GM13976 (cell line): ENCODE measurements at places on chromosomes 5 and 9.

GRCh38 chr9:105238302-105238701 lies 6.1 kb upstream of the SLC44A1 start:
- DNase-seq: no peak

GRCh38 chr5:149804478-149805450 lies 74.7 kb downstream of the PPARGC1B start:
- peak; percentile 62 for DNase-seq

- DNase-seq: no peak
Observed at GRCh38 chr9:93954434-93955061, 607 bp downstream of the BARX1 start.

DNA sequence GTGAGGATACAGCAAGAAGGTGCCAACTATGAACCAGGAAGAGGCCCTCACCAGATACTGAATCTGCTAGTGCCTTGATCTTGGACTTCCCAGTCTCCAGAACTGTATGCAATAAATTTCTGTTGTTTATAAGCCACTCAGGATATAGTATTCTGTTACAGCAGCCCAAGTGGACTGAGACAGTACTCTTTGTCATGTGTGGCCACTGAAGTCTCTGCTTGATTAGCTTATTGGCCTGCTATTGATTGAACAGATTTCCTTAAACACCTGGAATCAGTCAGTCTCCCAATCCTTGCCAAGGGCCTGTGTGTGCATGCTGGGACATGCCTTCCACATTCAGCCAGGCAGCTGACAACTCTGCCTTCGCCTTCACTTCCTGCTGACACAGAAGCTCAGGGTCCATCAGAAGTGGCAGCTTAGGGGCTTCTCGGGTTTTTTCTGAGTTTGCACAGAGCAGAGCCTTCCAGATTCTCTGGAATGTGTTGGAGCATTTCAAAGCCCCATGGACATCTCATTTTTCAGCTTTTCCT lies 13.7 kb upstream of the ROR2 start:
- DNase-seq: no peak

GRCh38 chr9:127786773-127787104 lies 905 bp downstream of the CDK9 start:
- no peak for DNase-seq

GRCh38 chr9:36928670-36929349 lies 105.3 kb downstream of the PAX5 start:
- peak; percentile 63 for DNase-seq

DNA sequence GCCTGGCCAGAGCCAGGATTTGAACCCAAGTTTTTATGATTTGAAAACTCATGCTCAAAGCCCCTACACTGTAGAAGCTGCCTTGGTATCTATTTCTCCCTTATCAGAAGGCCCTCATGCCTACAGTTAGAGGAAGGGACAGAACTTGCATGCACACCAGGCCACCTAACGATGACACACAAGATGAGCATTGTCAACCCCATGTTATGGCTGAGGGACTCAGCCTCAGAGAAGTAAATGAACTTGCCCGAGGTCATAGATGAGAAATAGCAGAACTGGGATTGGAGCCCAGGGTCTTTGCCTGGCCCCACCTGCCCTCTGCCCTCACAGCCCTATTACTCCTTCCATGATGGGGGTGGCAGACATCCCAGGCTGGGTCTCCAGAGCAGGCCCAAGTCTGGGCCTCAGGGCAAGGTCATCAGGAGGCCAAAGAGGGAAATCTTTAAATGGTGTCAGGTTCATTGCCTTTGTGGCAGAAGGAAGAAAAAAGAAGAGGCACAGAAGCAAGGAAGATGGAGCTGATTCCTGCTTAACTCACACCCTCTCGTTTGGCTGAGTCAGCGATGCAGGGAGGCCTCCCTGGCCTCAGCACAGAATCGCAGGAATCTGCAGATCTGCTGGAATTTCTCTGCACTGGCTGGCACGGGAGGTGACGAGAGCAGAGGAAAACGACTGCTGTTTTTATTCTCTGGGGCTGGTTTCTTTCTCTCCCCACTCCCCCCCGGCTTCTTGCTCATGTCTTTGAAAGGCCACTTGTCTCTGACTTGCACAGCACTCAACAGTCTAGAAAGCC lies 20.6 kb upstream of the CRB2 start:
- DNase-seq: no peak

GRCh38 chr5:21125238-21125983 lies 1137.4 kb upstream of the CDH18 start:
- DNase-seq: no peak
